Activated naive CD4-positive, alpha-beta T cell treated with anti-CD3 and anti-CD28 coated beads, Interleukin-2, amount 50 U/mL, for 16 hours (primary cell): ENCODE measurements at places on chromosomes 7 and 10.

GRCh38 chr10:56116684-56117083 is 244.4 kb downstream of the ZWINT start:
- DNase-seq = no peak

DNA sequence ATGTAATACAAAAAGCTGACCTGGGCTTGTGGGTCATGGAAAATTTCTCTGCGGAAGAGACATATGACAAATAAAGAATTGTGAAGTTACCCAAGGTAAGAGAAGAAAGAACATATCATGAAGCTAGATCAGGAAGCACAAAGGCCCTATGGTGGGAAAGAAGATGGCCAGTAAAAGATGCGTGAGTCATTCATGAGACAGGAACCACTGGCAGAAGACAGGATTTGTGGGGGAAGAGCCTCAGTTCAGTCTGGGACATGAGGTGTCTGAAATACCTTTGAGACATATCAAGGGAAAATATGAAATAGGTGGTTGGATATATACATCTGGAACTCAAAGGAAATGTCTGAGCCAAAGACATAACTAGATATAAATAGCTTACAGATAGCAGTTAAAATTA is 27.7 kb upstream of the AMPH start:
- no peak for DNase-seq

- no peak for DNase-seq
These were observed 47.5 kb downstream of the GLI3 start for GRCh38 chr7:42189535-42189934.

GRCh38 chr10:62243647-62243997 is 25.0 kb downstream of the RTKN2 start:
- DNase-seq = no peak
